Urothelium cell line (cell line): ENCODE measurements at places on chromosomes 7 and 10.

- no peak for DNase-seq
Observed at GRCh38 chr7:96188591-96188991, 133.3 kb downstream of the SLC25A13 start.

- DNase-seq = no peak
Observed at GRCh38 chr10:13810568-13810967, 223.8 kb downstream of the PRPF18 start.

DNA sequence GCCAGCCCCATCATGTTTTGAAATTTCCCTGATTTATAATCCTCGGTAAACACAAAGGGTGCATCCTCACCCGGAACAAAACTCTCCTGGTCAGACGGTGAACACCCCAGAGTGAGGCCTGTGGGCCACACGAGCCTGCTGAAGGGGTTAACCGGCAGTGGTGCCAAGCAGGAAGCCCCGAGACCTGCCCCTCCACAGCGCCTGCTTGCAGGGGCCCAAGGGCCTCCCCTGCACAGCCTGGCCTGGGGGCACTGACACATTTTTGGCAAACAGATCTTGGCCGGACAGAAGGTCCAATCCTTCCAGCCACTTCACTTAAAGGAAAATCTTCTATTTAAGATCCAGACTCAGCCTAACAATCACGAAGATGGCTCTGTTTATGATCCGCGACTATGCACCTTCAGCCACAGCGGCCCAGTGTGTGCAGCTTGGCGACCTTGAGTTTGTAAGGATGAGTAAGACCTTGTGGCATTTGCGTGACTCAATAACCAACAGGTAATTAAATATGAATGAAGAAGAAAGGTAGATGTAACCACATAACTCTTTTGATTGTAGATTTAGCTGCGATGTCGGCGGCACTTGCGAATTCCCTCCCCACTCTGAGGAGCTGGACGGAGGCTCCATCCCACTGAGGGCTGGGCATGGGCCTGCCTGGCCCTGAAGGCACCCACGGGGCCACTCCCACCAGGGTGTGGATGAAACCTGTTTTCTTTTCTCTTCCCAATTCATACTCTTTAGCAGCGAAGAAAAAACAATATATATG is 328.2 kb downstream of the DNAJB6 start:
- DNase-seq = peak; percentile 35

DNA sequence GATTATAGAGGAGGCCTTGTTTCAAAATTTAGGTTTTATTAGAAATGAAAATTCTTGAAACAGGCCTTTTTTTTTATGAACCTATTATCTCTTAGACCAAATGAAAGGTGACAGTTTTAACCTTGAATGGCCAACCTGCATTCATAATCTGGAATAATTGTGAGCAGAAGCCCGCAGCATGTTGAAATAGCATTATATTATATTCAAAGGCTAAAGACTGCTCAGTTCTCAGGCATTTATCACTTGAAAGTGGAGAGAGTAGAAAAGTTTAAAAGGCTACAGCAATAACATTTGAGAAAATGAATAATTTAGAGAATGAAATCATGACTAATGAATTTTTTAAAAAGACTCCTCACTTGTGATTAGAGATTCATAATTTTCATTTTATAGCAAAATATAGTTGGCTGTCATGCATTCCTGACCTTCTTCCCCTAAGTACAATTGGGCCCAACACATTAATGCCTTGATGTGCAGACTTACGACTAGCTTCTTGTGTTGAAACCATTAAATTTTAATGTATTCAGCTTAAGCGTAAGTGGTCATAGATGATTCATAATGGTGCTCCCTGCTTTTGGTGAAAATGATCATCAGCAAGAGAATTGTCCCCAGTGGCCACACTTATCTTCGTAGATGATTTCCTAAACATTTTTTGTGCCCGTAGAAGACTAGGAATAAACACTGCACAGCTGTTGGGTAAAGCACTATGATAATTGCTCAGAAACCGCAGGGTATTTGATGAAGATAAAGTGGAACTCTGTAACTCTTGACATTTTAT is 346.6 kb upstream of the BMPER start:
- DNase-seq = no peak

GRCh38 chr7:66950311-66950710 is 29.3 kb downstream of the TMEM248 start:
- DNase-seq = no peak

DNA sequence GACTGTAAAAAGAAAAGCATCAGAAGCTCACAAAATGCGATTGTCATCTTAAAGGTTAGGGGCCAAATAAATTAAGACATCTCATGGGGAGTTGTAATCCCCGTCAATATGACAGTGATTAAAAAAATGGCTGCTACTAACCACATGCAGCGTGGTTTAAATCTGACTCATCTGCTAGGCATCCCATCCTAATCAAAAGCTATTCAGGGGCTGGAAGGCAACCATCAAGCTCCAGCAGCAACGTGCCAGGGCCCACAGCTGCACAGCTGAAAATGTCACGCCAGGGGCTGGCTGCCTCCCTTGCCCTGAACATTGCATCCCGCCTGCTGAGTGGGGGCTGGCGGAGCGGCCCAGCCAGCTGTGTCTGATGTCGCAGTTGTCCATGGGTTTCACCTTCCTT is 66.3 kb upstream of the FRMD4A start:
- DNase-seq = peak; percentile 90

GRCh38 chr10:29760138-29760900 is 125.5 kb upstream of the SVIL start:
- DNase-seq = no peak

GRCh38 chr10:25934621-25935139 is 651 bp downstream of the MYO3A start:
- peak; percentile 76 for DNase-seq

DNA sequence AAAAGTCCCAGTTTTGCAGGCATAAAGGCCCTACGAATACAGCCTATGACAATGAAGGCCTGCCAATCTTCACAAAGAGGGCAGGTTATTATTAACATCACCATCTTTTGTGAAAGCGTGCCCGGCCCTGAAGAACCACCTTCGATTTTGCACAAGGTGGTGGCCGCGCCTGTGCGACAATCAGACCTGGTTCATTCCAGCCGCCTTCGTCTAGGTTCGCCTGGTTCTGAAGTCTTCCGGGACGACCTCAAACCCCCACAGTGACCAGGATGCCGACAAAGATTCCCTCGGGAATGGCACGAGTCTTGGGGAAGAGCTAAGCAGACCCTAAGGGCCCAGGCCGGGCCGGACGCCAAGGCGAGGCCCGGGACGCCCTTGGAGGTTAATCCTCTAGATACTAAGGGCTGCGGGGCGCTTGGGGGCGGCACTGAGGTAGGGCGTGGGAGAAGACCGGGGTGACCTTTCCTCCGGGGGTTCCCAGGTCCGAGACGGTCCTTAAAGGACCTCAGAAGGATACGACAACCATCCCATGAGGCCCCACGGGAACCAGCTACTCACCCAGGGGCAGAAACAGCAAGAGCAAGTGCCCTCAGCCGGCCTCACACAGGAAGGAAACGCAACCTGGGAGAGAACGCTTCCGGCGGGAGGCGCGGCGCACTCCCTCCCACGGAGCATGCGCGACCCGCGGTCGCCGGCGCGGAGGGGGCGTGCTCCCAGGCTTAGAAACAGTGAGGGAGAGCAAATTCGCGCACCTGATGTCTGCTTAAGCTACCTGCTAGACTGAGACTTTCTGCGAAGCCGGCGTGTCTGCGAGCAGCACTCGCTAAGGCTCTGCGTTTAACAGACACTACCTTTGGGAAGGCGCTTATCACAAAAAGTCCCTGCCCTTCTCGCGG is at the start of gene ATAD1:
Gene ATAD1, minus strand, starts transcription at position 618 of the 896 bp plus-strand sequence. CDS start 3,627 bp downstream, outside the sequence.
- DNase-seq = peak; percentile 90

DNA sequence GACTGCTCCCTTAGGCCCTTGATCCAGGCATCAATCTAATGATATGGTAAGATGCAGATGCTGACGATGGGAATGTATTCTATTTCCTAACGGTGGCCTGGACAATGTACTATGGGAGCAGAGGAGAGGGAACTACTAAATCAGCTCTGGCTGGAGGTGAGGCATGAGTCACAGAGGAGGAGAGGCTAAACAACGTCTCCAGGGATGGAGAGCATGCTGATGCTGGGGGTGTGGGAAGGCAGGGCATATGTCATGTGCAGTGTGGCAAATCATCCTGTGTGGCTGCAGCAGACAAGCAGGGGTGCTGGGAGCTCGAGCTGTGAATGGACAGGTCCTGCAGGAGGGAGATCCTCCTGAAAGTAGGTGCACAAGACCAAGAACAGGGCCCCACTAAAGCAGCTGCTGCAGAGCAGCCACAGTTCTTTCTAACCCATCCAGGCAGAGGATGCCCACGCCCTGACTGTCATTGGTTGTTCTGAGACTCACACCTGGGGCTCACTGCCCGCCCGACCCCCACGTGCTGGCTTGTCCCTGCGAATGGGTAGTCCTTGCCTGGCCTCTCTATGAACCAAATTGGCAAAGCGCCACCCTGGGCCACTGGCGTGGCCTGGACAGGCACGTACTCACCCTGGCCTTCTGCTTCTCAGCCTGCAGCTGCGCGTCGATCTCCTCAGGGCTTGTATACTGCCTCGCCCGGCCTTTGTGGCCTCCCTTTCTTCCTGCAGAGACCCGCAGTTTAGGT is 4.0 kb downstream of the PDAP1 start:
- no peak for DNase-seq

DNA sequence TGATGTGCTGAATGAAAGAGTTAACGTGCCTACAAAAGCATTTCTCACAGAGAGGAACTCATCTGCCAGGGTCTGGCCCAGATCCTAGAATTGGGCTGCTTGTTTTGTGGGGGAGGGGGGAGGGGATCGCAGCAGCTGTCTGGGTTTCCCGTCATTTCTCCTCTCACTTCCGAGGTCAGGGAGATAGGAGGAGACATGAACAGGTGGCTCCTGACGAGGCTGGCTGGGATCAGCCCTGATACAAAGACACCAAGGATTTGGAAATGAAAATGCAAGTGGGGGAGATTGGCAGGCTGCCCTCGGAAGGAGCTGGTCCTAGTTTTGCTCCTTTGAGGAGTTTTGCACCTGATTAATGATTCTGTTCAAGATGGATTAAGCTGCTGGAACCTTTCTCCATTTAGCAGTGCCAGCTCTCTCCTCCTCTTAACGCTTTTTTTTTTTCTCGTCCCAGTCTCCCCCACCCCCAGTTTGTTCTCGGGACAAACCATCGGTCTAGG is 86.8 kb upstream of the KMT2C start:
- peak; percentile 6 for DNase-seq

- no peak for DNase-seq
Observed at GRCh38 chr7:99499371-99499720, 735 bp downstream of the ZNF394 start.

- DNase-seq = peak; percentile 55
Observed at GRCh38 chr10:72026278-72027111, 61.9 kb downstream of the SPOCK2 start.

DNA sequence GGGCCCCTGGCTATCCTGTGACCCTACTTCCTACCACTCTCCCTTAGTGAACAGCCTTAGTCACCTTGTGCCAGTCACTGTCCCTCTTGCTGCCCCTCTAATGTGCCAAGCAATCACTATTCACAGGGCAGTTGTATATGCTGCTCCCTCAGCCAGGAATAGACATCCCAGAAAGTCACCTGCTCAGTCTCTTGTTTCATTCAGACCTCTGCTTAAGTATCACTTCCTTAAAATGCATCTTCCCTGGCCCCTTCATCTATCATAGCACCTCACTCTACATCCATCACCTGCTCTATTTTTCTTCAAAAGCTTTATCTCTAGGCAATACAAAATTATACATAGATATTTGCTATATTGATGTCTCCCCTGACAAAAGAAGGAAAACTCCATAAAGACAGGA is 328.4 kb upstream of the NFE2L3 start:
- no peak for DNase-seq

DNA sequence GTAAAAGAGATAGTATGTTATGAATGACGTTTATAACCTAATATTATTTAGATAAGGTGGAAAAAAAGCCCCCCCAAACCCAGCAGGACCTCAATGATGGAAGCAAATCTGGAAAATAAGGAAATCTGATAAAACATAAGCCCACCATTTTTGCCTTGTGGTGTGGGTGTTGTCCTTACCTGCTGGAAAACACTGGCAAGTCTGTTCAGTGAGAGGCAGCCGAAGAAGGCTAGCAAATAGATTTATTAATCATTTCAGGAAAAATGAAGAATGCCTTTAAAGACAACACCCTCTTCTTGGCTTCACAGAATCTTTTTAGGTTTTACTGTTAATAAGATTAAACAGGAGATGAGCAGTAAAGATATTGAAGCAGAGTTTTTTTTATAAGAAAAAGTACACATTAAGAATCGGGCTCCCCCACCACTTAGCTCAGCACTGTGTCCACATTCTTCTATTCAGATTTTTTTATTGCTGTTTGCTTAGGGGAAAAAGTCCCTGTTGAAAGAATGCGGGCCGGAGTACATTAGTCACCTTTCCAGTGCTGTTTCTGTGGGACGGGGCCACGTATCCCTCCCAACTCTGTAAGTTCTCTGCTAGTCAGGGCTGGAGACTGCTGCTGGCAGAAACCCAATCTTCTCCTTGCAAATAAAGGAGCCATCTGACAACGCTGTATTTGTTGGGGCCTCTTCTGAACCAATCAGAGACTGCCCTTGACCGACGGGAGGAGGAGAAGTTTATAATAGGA is 104.1 kb downstream of the EVX1 start:
- peak; percentile 89 for DNase-seq

GRCh38 chr7:41006306-41006995 is 696.4 kb downstream of the INHBA start:
- DNase-seq = no peak

DNA sequence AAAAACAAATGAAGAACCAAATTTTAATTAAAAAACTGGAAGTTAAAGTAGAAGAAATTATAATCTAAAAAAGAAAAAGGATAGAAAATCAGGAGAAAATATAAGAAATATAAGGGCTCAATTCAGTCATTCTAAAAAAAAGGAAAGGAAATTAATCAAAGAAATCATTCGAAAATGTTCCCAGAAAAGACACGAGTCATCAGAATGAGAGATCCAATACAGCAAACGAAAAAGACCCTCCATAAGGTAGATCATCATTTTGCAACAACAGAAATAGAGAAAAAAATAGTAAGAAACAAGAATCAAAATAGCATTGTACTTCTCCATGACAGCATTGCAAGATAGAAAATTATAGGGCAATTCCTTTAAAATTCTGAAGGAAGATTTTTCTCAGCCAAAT is 22.5 kb upstream of the DGKI start:
- DNase-seq = no peak

- DNase-seq = no peak
Observed at GRCh38 chr7:1647961-1648672, 22.0 kb upstream of the ELFN1 start.

GRCh38 chr7:43077285-43077684 is 35.2 kb upstream of the HECW1 start:
- DNase-seq = no peak
